ENCODE measurements at places on chromosomes 7 and 10.

- no peak for DNase-seq
Measured at GRCh38 chr7:151549644-151550043, 29.9 kb upstream of the RHEB start.

DNA sequence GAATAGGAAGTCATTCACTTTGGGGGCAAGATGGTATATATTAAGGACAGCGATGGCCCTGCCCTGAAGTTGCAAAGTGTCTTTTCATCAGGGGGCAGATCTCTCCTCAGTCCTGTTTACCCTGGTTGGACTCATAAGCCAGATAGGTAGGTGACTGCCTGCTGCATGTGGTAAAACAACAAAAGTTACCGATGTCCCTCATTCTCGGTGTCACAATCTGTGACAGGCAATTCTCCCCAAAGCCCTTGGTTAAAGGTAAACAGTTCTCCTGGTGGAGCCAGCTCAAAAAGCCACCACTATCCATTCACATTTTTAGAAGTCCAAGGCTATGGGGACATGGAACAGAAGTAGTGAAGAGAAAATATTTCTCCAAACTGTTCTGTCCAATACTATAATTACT, 9.9 kb upstream of the SLC25A13 start:
- DNase-seq, result no peak

- no peak for DNase-seq
Measured at GRCh38 chr10:69647126-69647525, 17.1 kb downstream of the FAM241B start.

- no peak for DNase-seq
Measured at GRCh38 chr7:4951903-4952636, 6.9 kb downstream of the MMD2 start.

GRCh38 chr10:73649876-73650536, 5.8 kb downstream of the SYNPO2L start:
- no peak for DNase-seq

DNA sequence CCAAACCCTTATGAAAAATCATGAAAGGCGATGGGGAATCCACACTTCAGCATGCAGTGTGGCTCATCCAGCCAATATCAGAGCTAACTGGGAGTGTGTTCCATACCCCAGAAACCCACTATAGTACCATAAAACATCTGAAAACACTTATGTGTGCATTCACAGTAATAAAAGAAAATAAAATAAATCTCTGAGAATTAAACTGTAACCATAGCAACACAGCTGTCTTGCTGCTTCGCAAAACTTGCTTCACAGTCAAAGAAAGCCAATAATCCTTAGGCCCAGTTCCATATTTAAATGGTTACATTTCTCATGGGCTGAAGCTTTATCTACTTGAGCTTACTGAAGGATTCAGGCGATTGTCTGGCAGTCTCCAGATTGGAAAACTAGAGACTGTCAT, 19.9 kb upstream of the POLR1F start:
- no peak for DNase-seq

DNA sequence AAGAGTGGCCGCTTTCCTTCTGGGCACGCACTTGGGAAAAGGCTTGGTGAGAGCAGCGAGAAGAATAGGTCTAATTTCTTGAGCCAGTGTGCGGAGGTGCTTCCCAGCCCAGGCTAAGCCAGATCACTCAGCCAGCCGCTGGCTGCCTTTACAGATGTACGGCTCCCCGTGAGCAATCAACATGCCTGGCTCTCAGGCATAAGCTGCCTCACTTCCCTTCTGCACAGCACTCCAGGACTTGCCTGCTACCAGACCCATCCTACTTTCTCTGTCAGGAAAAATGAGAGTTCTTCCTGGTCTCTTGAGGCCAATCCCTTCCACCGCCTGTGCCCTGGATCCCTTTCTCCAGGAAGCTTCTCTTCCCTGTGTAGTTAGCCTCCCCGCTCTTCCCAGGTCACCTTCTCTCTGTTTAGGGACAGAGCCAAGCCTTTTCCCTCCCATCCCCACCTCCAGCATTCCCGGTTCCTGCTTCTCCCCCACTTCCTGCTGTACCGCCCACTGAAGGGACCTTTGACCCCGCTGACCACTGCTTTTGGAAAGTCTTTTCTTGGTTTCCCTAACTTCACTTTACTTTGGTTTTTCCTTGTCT, 1.1 kb upstream of the ACTR3C start:
- DNase-seq, result no peak

- no peak for DNase-seq
Measured at GRCh38 chr7:28112883-28113540, 67.6 kb downstream of the JAZF1 start.

GRCh38 chr10:80515941-80516340, 21.8 kb upstream of the SH2D4B start:
- no peak for DNase-seq

All from hypothalamus (tissue), 51 donors.